ENCODE measurements at places on chromosomes 2 and 18. TPM values are rescaled to one million over a fixed set of nuclear protein-coding genes. Genes with fewer than 3 reads are reported as not detected.

Gene KHK
- total RNA-seq: 5.2 TPM

Gene NAGK
- total RNA-seq: 115 TPM

DNA sequence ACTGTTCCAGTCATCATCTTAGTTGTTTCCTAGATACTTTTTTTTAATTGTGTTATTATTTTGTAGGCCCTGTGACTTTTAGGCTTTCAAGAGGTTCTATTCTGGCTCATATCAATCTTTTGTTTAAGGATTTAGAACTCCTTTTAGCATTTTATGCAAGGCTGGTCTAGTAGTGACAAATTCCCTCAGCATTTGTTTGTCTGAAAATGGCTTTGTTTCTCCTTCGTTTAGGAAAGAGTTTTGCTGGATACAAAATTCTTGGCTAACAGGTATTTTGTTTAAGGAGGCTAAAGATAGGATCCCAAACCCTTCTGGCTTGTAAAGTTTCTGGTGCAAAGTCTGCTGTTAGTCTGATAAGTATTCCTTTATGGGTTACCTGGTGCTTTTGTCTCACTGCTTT is 116.6 kb upstream of the SLC66A3 start:
- DNase-seq: no peak

GRCh38 chr2:95062242-95063085 is 37.0 kb downstream of the MAL start:
- no peak for DNase-seq

- DNase-seq: no peak
Observed at GRCh38 chr2:172179045-172179701, 76.5 kb upstream of the DLX2 start.

GRCh38 chr2:17166506-17166905 is 351.7 kb downstream of the RAD51AP2 start:
- DNase-seq: no peak

GRCh38 chr2:112924821-112925220 is 13.9 kb downstream of the IL37 start:
- DNase-seq: no peak

GRCh38 chr2:121338281-121338680 is 53.3 kb upstream of the TFCP2L1 start:
- no peak for DNase-seq

DNA sequence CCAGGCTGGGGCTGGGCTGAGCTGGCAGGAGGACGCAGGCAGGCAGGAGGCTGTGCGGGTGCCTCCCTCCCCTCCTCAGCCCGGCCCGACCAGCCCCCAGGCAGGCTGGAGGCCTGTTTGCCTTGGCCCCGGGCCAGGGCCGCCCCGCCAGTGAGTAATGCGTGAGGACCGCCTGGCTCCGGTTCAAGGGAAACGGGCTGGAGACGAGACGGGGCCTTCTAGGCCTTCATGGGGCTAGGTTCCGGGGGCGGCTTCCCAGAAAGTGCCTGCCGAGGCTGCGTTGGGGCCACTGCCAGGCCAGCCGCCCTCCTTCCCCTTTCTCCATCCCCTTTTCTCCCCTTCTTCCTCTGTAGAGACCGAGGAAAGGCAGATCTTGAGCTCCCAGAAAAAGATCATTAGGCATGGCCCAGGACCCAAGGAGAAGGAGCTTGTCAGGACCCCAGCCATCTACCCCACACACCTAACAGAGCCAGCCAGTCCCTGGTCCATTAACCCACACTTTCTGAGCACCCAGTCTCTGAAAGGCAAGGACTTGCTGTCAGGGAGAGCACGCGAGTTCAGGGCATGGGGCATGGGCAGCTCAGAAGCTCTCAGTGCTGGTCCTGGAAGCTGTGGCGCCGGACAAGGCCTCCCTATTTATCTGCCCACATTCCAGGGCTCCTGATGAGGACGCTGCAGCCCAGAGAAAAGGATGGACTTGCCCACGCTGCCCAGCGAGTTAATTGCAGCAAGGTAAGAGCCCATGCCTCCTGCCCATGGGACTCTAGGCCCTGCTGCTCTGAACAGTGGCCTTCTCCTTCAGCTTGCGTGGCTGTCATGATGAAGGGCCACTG is 48.5 kb downstream of the SMAD7 start:
- DNase-seq: no peak
